ENCODE measurements at places on chromosomes 1 and 21.

GRCh38 chr21:31607791-31608190, 51.7 kb upstream of the SOD1 start:
- no peak for DNase-seq

- DNase-seq = no peak
Measured at GRCh38 chr1:198007687-198008607, 90.8 kb downstream of the LHX9 start.

DNA sequence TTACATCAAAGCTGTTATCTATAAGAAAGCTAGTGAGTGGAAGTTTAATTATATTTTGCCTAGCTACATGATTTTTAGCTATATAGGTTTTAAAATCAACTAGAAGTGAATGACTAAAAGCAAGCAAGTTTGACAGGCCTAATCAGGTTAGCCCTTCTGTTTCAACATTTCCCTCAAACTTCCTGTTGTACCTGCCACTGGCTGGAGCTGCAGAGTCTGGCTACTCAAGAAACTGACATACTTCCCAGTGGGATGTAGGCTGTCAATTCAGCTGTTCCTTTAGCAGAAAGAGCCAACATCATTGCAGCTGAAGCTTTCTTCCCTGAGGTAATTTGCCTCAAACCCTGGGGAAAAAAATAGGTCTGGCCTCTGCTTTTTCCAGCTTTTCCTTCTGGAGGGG, 87.1 kb upstream of the TNR start:
- DNase-seq = no peak

- no peak for DNase-seq
Measured at GRCh38 chr1:37037690-37038089, 3.4 kb upstream of the GRIK3 start.

- no peak for DNase-seq
Measured at GRCh38 chr1:101003012-101003650, 22.5 kb downstream of the DPH5 start.
